ENCODE measurements at places on chromosomes 13 and 19.

GRCh38 chr19:44757735-44758505, 9.4 kb downstream of the BCL3 start:
- DNase-seq = no peak

DNA sequence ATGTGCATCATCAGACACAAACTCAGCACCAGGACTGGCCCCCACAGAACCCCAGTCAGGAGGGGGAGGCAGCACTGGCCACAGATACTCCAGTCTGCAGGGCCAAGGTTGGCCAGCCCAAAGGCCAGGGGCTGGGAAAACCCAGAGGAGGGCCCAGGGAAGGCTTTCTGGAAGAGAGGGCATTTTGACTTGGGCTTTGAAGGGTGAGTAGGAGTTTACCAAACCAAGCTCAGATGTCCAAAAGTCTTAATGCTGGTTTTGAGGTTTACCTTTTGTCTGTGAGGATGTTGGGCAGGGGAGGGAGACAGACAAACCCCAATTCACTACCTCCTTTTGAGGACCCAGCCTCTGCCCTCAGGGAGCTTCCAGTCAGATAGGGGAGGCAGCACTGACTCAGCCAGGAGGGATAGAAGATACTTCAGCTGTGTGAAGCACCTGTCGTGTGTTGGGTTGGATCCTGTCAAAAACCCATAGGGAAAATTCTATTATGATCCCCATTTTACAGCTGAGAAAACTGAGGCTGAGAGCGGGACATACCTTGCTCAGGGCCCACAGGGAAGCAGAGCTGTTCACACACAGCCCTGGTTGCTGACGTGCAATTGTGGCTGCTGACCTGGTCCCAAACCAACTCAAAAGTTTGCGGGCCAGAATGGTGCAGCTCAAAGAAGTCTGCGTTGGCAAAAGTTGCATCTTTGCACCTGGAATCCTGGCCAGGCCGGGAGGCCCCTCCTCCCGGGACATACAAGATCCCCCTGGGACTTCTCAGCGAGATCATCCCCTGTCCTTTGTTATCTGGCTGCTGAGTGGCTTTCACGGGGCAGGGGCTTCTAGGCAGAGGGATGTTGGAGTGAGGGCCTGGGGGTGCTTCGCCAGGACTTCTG, 13.1 kb downstream of the CILP2 start:
- DNase-seq = no peak

GRCh38 chr13:23871616-23872220, 17.5 kb downstream of the MIPEP start:
- DNase-seq = no peak

DNA sequence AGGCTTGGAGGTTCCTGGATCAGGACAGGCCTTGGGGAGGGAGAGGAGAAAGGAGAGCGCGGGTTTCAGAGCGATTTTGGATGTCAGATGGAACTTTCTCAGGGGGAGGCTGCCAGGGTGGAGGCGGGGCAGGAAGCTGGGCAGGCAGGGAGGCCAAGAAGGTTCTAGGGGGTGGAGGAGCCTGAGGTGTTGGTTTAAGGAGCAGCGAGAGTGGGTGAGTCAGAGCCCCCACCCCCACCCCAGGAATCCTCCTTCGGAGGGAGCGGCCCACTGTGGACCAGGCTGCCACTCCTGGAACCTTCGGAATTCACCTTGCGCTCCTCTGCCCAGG, 15.9 kb upstream of the NOP53 start:
- DNase-seq = no peak

GRCh38 chr19:5907241-5907640, 2.6 kb downstream of the VMAC start:
- no peak for DNase-seq

DNA sequence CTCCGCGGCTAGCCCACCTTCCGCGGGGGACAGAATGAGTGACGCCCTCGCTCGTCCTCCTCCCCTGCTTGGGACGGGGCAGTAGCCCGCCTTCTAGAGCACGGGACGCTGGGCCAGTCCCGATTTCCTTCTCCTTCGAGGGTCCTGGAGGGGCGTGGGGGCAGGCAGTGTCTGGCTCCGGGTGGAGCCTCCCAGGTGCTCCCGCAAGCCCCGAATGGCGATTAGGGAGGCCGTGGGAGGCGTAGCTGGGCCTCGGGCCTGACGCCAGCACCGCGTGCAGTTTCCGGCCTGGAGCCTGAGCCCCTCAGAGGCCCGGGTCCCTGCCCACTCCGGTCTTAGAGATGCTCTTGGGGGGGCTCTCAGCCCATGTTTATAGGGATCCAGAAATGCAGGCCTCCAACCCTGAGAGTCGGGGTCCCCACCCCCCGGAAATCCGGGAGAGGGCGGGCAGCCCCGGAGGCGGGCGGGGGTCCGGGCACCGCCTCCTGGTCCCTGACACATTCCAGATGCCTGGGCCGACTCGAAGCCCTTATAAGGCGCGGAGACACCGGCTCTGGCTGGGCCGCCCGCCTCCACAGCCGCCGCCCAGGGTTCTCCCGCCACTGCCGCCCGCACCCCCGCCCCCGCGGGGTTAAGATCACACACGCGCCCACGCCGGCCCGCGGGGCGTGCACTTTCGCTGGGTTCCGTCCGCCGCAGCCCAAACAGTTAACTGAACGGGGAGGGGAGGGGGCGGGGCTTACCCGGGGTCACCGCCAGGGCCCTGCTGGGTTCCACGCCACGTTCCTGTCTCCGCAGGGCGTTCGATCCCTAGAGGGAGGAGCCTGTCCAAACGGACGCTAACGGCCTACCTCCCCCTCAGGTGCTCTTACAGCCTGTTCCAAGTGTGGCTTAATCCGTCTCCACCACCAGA, 1.5 kb downstream of the MYADM start:
- DNase-seq = peak; percentile 81

- DNase-seq = no peak
These were observed 123.1 kb downstream of the SPRY2 start for GRCh38 chr13:80217614-80218456.

DNA sequence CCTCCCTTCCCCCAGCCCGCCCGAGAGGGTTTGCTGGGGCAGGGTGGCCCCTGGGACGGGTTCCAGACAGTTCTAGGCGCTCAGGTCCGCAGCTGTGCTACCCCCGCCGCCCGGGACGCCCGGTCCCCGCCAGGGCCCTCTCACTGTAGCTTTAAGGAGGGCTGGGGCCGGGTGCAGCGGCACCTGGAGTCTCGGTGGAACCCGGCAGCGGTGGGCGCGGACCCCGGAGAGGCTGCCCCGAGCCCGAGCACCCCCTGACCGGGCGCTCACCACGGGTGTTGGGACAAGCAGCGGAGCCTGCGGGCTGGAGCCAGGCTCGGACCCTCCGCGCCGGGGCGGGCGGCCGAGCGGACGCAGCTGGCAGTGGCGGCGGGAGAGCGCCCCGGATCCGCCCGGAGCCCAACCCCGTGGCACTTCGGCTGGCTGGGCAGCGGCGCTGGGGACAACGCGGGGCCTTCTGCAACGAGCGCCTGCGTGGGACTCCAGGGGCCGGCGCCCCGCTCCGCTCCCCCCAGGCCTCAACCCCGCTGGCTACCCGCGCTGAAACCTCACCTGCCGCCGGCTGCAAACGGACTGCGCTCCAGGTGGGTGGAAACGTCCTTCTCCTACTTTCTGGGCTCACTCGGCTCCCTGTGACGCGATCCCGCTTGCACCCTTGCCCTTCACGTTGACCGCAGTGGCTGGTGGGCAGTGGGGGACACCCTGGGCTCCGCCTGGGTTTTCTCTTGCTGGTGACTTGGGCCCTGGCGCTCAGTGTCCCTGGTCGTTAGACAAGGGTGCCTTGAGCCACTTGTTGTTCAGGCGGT, 81.1 kb downstream of the ZNF429 start:
- peak; percentile 25 for DNase-seq

- DNase-seq = no peak
These were observed 4.8 kb downstream of the C19orf25 start for GRCh38 chr19:1474011-1474764.

DNA sequence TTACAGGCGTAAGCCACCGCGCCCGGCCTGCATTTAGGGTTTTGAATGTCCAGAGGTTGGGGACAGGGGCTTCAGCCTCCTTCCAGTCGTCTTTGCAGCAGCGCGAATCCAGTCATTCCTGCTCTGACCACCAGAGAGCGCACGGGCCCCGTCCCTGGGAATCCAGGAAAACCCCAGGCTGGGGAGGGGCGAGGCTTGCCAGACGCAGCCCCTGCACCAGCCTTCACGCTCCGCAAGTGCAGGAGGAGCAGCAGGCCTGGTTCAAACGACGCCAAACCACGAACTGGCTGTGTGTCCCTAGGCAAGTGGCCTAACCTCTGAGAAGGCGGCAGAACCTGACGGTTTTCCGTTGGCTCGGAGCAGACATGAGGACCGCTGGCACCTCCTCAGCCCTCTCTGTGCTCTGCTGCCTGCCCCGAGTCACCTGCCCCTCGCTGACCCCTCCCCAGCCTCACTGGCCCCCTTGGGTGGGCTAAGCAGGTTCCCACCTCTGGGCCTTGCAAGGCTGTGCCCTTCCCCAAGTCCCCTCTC, 2.0 kb upstream of the RNF126 start:
- peak; percentile 81 for DNase-seq

DNA sequence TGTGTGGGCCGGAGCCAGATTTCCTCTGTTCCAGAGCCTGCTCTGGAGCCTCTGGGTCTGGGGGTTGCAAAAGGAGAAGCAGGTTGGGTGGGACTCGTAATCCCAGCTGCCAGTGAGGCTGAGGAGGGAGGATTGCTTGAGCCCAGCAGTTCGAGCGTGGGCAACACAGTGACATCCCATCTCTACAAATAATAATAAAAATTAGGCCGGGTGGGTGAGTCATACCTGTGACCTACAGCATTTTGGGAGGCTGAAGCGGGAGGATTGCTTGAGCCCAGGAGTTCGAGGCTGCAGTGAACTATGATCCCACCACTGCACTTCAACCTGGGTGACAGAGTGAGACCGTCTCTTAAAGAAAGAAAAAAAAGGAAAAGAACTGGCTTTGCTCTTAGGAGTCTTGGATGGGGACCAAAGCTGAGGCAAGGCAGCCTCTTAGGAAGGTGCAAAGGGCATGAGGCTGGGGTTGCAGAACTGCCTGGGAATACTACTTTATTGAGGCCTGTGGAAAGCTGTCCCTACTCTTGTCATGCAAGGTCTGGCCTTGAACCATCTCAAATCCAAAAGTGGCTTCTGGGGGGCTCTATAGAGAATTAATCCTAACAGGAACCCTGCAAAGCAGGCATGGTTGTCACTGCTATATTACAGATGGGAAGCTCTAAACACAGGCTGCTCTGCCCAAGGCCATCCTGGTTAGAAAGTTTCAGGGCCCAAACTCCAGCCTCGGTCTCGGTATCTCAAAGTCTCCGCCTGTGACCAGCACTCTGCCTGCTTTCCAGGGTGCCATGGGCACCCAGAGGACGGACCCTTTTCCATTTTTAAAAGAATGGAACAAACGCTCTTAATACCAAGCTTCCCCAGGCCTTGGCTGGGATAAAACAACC, 880 bp upstream of the C19orf12 start:
- DNase-seq = no peak

DNA sequence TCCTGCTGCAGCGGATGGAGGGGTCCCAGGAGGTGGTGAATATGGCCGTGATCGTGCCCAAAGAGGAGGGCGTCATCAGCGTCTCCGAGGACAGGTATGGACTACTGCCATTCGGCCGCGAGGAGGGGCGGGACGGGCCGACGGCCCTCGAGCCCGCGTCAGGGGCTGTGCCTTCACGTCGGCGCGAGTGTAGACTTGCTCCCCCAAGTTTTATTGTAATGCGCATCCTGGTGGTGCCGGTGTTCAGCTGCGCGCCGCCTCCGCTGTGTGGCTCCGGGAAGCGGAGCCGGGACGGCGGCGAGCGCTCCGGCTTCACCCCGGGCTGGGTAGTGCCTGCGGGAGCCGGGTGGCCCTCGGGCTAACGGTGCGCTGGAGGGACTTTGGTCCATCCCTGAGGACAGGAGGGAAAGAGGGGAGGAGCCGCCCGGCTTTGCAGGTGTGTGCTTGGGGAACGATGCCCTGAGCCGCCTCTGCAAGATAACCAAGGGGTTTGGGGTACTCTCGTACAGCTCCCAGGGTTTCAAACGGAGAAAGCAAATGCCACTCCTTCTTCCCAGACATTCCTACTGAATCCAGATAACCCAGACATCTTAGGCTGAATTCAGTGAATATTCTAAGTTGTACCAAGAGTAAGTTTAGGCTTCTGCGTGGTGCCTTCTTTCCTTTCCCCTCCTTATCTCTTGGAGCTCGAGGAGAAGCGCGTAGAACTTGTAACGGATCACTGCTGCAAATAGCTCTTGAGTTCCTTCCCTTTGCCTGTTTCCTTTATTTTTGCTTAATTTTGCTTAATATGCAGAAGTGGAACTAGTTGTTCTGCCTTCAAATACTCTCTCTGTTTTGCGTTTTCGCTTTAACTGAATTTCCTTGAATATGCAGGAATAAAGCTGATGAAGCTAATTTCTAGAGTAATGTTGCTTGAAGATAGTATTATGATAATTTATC, 740 bp downstream of the WDFY2 start:
- DNase-seq = peak; percentile 57

- DNase-seq = no peak
These were observed 36.8 kb upstream of the C1QTNF9 start for GRCh38 chr13:24272452-24273161.

DNA sequence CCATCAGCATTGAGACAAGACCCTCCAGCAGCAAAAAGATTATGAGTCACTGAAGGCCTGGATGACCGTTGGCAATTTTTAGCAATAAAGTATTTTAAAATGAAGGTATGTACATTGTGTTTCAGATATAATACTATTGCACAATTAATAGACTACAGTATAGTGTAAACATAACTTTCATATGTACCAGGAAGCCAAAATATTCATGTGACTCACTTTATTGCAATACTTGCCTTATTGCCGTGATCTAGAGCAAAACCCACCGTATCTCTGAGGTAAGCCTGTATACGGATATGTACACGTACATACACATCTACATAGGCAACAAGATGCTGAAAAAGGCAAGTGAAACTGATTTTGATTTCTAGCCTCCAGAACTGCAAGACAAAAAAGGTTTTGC, 103.3 kb downstream of the EDNRB start:
- DNase-seq = no peak

DNA sequence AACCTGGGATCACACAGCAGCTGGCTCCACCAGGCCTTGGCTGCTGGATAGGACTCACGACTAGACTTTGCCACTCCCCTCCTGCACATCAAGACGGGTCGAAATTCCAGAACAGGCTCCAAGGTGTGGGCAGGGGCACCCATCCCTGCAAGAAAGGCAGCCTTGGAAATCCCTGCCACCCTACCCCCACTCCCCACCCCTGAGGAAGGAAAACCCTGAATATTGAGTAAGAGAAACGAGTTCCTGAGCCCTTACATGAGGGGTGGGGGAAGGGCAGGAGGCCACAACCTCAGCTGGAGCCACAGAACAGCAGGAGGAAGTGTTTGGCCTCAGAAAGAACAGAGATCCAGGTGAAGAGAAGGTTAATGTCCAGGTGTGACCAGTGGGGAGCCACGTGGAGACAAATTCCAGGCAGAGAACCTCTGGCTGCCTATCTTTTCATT, 20.1 kb downstream of the DEDD2 start:
- DNase-seq = no peak

DNA sequence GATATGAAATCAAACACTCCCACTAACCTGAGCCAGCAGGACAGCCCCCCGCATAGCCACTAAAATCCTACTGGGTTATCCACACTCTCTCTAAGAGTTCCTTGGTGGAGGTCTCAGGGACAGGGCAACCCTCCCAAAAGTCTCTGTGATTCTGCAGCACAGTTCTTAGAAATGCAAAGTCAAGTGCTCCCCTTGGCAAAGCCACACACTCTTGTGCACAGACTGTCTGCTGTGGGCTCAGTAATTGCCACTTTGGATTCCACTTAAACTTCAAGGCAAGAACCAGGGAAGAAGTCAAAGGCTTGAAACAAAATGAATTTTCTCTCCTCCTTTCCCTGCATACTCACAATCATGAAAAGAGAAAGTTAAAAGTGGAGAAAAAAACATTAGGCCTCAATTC, 61.5 kb downstream of the DOCK9 start:
- no peak for DNase-seq

- no peak for DNase-seq
These were observed 12.5 kb downstream of the UBXN6 start for GRCh38 chr19:4444765-4445741.

- DNase-seq = peak; percentile 86
These were observed at the start of gene TBCB for GRCh38 chr19:36115453-36116343. TSS of gene TBCB (plus strand) at chr19:36115468. CDS start at chr19:36115561, 93 bp downstream.
